ENCODE measurements at places on chromosomes 12 and 14.
A peak's percentile ranks its signal among the peaks of the same experiment; 100 is the strongest.

DNA sequence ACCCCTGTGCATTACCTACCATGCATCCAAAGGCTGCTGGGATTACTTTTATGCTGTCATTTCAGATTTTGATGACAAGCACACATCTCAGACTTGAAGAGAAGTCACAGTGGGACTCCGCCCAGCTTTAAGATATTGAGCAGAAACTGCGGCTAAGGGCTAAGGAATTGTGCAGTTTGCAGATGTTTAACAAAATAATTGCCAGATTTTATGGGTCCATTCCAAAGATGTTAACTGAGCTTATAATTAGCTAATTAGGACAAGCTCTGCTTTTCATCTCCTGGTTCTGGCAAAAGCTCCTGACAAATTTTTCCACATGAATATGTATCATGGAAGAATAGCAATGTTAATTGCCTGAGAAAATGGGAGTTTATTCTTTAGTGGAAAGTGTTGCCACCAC, 344.4 kb upstream of the ATXN7L3B start:
- DNase-seq = no peak

GRCh38 chr12:5377997-5378592, 53.8 kb upstream of the NTF3 start:
- DNase-seq = no peak

GRCh38 chr12:120692524-120693033, 5.6 kb downstream of the MLEC start:
- DNase-seq = peak; percentile 19

GRCh38 chr14:76640923-76641395, 120.3 kb upstream of the VASH1 start:
- DNase-seq = no peak

GRCh38 chr12:15472036-15472435, 149.7 kb downstream of the PTPRO start:
- DNase-seq = peak; percentile 39

DNA sequence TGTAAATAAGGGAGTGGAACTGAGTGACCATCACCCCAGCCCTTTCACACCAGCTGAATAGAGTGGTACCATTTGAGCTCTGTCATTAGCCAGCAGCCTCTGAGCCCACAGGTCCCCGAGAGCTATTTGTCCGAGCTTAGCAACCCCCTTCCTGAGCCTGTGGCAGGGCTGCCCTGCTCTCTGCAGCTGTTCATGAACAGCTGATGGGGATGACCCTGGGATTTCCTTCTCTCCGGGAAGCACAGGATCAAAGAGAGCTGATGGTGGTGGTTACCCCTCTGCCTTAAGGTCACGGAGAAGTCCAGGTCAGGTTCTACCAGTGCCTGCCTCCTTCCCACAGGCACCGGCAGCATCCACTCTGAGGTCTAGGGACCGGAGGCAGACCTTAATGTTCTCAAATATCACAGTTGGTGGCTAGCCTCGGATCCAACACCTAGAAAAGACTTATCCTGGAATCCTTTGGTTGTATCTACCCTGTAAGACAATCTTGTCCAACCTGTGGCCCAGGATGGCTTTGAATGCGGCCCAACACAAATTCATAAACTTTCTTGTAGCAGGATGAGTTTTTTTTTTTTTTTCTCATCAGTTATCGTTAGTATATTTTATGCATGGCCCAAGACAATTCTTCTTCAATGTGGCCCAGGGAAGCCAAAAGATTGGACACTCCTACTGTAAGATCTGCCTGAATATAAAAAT, 81.1 kb downstream of the ESRRB start:
- no peak for DNase-seq

DNA sequence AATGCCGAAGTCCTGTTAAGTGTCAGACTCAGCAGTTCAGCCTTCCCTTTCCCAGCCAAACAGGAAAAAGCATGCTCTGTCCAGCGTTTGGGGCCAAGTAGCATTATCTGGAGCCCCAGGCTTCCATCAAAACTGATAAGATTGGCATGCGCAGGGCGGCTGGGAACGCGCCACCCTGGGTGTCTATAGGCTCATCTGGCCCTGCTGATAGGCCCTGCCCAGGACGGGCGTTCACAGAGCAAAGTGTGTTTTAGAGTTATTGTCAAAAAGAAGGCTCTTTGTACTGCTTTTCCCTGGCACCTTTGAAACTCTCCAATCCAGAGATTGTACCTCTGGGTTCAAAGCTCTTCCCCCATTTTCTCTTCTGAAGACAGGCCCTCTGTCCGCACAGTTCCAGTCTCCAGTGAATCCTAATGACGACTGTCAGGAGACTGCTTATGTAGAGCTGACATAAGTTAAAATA, at the start of gene ART4:
Gene ART4, minus strand, starts transcription at position 102 of the 463 bp plus-strand sequence. CDS start 413 bp downstream, outside the sequence.
- peak; percentile 72 for DNase-seq

DNA sequence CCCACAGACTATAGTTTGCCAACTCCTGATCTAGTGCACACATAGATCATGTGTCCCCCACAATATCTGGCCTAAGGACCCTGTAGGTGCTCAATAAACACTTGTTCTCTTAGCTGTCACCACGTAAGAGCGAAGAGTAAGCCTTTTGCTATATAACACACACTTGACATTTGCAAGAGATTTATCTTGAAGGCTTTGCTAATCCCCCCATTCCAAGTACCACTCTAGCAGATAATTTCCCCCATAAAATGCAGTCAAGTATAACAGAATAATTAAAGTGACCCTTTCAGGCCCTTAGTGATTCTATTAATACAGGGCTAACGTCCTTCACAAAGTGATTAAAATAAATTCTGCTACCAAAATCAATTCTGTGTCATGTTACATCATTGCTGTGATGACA, 87.5 kb downstream of the PLXNC1 start:
- DNase-seq = no peak

DNA sequence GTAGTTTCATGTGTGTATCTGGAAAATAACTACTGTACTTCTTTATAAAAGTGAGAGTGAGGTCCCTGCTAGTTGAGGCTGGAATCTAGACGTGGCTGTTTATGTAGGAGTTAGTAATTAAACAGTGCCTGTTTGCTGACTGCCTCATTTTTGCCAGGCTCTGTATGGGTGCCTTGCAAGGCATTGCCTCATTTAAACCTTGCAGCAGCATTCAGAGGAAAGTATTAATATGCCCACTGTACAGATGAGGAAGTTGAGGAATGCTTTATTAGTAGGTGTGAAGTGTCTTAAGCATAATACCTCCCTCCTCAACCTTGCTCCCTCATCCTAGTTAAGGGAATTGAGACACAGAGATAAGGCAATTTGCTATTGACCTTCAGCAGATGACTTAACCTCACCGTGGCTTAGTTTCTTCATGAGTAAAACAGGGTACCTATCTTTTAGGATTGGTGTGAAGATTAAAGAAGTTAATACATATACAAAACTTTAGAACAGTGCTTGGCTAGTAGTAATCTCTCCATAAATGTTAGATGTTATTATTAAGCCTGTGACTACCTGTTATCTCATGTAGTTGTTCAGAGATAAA, 28.7 kb downstream of the PPM1A start:
- DNase-seq = no peak

DNA sequence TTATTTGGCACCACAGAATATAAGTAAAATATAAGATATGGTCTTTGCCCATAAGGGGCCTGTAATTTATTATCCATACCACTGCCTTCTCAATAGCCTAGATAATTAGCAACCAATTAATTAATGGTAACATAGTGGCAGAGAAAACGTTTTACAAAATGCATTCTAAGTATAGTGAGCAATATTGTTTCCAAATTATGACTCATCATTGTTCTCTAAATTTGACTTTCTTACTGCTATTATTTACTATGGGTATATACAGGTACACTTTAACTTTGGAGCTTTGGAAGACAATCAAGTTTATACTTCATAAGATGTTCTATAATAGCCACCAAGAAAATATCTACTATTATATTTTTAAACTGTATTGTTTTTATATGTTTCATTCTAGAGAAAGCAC, 26.7 kb downstream of the DCP1B start:
- no peak for DNase-seq

GRCh38 chr12:75994069-75994740, 37.4 kb downstream of the PHLDA1 start:
- DNase-seq = peak; percentile 58

- DNase-seq = no peak
Observed at GRCh38 chr14:75101491-75101890, 25.4 kb downstream of the NEK9 start.

DNA sequence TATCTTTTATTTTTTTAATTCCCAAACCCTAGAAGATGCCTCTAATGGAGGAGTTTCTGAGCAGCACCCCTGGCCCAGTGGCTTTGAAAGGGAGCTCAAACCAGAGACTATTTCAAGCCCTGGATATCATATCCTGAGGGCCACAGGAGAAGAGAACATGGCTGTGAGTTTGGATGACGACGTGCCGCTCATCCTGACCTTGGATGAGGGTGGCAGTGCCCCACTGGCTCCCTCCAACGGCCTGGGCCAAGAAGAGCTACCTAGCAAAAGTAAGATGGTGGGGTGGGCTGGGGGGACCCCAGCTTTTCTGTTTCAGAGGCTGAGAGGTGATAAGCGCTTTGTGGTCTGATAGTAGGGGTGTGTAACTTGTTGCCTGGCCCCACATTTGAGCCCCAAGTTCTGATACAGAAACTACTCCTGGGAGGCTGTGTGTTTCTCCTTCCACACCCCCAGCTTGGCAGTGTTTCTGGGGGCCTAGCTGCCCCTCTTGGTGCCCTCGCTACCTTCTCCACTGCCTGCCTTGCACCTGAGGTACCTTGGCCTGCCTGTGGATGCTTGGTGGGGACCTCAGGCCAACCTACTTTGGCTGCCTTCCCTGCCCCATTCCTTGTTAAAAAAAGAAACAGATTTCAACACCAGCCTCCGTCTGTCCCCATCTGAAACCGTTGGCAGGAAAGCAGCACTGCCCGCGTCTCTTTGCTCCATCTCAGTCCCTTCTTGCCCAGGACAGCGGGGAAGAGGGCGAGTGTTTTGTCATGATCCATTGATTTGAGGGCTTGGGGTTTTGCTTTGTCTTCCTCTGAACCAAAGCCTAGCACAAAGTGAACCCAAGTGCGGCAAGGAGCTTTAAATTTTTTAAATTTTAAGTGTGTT, 5.7 kb downstream of the TPCN1 start:
- DNase-seq = no peak

DNA sequence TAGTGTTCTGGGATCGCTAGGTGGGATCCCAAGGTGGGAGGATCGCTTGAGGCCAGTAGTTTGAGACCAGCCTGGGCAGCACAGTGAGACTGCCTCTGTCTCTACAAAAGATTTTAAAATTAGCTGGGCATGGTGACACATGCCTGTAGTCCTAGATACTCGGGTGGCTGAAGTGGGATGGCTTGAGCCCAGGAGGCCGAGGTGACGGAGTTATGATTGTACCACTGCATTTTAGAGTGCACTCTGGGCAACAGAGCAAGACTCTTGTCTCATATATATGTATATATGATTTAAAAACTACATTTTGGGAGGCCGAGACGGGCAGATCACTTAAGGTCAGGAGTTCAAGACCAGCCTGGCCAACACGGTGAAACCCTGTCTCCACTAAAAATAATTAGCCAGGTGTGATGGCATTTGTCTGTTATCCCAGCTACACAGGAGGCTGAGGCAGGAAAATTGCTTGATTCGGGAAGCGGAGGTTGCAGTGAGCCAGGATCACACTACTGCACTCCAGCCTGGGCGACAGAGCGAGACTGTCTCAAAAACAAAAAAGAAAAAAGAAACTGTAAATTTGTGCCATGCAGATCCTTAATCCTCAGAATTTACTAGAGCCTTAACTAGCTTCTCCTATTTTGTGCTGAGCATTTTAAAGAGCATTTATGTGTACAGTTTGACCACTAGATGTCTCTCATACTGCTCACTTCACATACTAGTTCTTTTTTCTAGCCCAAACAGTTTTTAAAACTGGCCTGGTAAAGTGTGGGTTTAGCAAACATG, 114.8 kb downstream of the MON2 start:
- no peak for DNase-seq

GRCh38 chr12:113899561-113900471, 66.3 kb downstream of the RBM19 start:
- DNase-seq = no peak

GRCh38 chr14:98651037-98651436, 621.0 kb downstream of the BCL11B start:
- DNase-seq = no peak

- DNase-seq = peak; percentile 96
Observed at GRCh38 chr14:102584871-102585869, 7.3 kb upstream of the RCOR1 start.

GRCh38 chr14:72978856-72979255, 48.0 kb downstream of the ZFYVE1 start:
- DNase-seq = no peak

DNA sequence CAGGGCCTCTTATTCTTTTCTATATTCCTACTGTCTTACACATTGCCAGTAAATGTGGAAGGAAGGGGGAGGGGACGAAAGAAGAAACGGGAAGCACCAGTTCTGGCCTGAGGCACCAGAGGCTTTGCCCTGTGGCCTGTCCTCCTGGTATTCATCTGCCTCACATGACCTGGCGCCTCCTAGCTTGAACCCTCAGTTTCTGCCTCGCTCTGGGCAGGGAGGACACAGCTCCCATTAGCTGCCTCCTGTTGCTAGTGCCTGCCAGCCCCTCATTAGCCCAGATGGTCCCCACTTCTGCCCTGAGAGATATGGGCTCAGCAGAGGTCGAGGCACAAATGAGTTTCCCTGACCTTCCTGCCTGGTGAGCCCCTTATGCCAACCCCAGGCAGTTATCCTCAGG, 3.0 kb upstream of the PLEKHG6 start:
- DNase-seq = peak; percentile 80

DNA sequence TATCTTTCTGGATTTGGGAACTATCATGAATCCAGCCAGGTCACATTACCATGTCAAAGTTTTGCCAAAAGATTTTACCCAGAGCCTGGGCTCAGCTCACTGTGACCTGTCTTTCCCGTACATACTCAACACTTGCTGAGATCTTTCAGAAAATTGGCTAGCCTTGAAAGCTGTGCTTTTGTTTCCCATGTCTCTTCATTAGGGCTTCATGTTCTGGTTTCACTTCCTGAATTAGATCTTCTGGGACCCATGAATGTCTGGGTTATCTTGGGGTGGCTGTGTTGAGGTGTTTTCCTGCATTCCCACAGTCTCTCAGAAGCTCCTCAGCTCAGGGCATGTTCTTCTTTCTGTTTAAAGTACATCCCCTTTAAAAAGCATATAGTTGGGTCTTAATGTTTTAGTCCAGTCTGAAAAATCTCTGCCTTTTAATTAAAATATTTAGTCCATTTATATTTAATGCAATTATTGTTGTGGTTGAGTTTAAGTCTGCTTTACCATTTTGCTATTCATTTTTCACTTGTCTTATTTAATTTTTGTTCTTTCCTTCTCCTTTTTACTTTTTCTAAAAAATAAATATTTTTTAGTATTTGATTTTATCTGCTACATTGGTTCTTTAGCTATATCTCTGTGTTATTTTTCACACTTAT, 242.7 kb downstream of the VRK1 start:
- no peak for DNase-seq

GRCh38 chr12:4039931-4040330, 166.7 kb upstream of the PARP11 start:
- no peak for DNase-seq

DNA sequence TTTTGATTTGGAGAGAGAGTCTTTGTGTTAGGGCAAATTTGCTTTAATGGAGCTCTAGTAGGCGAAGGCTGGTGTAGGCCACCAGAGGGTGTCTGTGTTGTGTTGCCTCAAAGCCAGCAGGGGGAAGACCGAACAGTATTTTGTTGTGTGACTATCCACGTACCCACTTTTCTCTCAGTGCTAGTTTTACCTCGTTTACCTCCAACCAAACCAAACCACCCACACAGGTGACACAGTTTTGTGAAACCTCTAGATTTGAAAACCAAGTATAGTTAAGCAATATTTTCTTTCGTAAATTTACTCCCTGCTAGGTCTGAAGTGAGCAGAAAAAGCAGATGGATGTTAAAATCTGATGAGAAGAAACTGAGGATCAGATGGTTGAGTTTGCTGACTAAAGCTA, 36.3 kb upstream of the NPFF start:
- DNase-seq = no peak

GRCh38 chr14:103846097-103846496, 1.3 kb downstream of the PPP1R13B start:
- DNase-seq = no peak

All from trophoblast cell (in vitro differentiated cells and primary cell).